Right kidney (tissue), 9 donors: ENCODE measurements at places on chromosomes 1 and 21.

GRCh38 chr1:209405183-209405814, 178.2 kb upstream of the CAMK1G start:
- DNase-seq, result no peak

- DNase-seq, result no peak
Observed at GRCh38 chr1:6891781-6892579, 106.7 kb downstream of the CAMTA1 start.

DNA sequence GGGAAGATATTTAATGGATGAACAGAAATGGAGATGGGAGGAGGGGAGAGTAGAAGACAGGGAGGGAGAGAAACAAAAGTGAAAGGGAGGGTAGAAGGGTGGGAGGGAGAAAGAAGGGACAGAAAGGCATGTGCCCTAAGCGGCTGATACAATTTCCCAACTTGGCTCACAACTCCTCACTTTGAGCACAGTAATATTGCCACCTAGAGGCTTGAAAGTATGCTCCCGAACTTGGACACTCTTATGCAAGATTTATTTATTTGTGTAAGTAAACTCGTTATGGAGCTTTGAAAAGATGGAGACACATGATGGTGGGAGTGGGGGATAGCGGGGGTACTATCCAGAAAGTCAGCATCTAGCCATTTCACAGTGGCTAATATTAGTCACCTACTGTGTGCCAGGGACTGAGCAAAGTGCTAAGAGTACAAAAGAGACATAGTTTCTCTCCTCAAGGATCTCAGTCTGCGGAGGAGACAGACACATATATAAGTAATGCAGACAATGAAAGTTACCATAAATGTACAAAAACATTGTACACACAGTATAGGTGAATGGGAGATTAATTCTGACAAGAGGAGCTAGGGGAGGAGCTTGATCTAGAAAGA, 189.7 kb downstream of the SEC16B start:
- DNase-seq, result no peak

DNA sequence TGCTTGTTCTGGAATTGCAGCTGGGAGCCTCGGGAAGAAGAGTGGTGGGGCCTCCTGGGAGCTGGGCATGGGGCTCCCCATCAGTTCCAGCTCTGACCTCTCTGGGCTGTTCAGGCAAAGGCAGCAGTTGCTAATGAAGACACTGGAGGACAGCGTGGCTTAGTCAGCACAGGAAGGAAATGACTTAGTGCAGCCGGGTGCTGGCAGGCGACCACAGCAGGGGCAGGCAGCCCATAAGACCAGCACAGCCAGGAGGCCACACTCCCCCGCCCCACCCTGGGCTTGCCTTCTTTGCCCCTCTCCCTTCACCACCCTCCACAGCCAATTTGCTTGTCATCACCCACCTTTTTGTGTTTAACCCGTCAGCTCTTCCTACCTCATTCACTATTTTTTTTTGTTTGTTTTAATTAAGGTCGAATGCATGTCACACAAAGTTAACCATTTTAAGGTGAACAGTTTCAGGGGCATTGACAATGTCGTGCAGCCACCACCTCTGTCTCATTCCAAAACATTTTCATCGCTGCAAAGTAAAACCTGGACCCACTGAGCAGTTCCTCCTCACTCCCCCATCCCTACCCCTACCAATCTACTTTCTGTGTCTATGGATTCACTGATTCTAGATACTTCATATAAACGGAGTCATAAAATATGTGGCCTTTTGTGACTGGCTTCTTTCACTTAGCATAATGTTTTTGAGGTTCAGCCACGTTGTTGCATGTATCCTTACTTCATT, 10.9 kb downstream of the OLIG2 start:
- DNase-seq, result no peak
